ENCODE measurements at places on chromosomes 2 and 18.
A peak's percentile ranks its signal among the peaks of the same experiment; 100 is the strongest.

DNA sequence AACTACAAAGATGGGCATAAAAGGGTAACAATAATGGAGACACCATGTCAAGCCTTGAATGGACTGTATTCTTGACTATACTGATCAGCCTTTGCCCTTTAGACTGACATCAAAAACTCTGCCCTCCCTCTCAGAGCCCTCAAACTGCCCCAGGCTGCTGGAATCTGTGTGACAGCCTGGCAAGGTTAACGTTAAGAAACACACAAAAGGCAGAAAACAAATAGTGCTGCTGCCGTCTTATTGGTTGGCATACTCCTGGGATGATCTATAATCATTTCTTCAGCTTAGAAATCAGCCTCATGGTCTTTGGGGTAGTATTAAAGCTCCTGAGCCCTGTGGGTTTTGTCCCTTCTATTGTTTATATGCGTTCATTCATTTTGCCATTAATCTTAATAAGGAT is 338.0 kb downstream of the DCC start:
- DNase-seq: no peak

- peak; percentile 27 for DNase-seq
These were observed 59.0 kb downstream of the MOGAT1 start for GRCh38 chr2:222730366-222730999.

DNA sequence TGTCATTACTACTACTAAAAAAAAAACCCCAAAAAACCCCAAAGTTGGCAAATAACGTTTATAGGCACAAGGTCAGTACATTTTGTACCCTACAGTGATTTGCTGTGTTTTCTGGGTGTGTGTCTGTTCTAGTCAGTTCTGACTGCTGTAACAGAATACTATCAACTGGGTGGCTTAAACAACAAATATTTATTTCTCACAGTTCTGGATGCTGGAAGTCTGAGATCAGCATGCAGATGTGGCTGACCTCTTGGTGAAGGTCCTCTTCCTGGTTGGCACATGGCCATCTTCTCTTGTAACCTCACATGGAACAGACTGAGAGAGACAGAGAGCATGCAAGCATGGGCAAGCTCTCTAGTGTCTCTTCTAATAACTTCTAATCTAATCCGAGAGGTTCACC is 103.1 kb downstream of the CERS6 start:
- no peak for DNase-seq

- DNase-seq: no peak
These were observed 17.7 kb downstream of the MRO start for GRCh38 chr18:50802141-50802540.

GRCh38 chr2:127358044-127358443 is 29.7 kb downstream of the MAP3K2 start:
- DNase-seq: no peak

DNA sequence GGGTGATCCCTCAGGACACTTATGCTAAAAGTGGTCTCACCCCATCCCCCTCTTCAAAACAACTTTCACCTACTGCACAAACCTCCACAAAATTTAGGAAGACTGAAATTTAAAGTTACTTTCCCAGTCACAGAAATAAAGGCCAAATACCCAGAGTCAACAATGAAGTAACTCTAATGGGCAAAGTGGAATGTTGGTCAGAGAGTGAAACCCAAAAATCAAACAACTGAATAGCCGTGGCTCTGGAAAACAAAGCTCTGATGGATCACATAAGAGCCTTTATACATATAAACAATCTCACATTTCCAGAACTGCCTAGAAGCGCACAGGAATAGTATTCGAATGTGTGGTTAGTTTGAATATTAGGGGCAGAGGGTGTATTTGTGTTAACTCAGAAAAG is 4.7 kb downstream of the ACVR1 start:
- DNase-seq: no peak

DNA sequence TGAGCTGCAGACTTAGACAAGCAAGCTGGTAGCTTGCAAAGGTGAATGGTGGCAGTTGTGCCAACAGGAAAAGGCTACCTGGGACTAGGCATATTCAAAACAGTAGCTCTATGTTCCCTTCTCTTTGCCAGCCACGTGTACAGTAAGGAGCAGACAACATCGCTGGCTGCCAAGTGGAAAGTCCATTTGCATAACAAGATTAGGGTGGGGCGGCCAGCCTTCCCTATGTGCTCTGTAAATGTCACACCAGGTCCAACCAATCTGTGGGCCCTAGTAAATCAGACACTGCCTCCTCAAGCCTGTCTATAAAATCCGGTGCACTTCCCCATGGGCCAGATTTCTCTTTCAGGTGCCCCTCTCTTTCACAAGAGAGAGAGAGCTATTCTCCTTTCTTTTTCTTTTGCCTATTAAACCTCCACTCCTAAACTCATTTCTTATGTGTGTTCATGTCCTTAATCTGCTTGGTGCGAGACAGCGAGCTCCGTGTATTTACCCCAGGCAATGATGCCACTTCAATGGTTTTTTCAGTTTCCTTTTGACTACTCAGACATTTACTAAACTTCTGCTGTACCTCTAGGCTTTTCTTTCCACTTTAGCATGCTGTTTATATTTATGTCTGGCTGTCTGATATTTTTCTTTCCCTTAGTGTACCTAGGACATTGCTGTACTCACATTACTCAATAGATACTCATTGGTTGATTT is 297.4 kb upstream of the GCFC2 start:
- no peak for DNase-seq

DNA sequence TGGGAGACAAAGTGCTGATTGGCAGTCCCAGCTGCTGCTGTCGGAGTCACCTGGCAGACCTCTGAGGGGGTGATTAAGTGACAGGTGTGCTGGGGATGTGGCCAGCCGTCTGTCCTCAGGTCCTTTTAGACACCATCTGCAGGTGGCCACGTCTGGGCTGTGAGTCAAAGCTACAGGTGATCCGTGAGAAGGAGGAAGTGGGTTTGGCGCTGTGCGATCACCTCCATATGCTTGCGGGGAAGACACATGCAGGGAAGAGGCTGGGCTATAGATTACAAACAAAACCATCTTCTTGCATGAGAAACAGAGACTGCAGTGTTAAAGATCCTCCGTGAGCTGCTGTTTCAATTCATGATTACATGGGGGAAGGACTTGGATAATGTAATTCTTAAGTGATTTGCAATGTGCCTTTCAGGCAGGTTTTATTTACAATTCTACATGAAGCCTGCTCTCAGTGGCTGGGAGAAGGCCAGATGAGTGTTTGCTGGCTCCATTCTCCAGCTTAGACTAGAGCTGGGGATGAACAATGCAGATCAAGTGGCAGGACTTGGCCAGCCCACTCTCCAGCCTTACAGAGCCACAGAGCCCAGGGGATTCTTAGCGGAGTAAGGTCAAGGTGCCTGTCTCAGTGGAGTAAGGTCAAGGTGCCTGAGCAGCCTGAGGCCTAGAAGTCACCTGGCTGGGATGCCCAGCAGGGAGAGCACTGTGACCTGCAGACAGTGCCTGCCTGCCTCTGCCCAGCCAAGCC is 87.8 kb downstream of the LYPD1 start:
- no peak for DNase-seq

- no peak for DNase-seq
These were observed 10.8 kb upstream of the ATL2 start for GRCh38 chr2:38387887-38388286.

DNA sequence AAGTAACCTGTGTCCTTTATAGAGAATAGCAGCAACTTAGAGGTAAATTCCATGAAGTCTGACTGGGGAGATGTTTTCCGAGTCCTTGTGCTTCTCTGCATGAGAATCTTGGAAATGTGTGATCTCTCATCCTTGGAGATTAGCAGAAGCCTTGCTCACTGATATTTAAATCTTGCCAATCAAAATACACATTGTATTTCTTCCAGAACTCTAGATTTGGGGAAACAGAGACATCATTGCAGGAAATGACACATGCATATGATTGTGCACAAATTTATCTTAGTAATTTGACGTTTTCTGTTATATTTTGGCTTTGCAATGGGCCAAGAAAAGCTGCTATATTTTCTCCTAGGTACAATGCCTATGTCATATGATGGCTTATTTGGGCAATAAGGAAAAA is 182.6 kb downstream of the ZNF804A start:
- no peak for DNase-seq

DNA sequence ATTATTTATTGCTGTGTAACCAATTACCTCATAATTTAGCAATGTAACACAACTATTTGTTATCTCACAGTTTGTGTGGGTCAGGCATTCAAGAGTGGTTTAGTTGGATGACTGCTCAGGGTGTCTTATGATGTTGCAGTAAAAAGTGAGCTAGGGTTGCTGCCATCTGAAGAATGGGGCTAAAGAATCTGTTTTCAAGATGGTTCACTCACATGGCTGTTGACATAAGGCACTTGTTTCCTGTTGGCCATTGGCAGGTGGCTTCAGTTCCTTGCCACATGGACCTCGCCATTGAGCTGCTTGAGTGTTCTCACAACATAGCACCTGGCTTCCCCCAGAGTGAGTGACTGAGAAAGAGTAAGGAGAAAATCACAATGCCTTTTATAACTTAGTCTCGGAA is 123.2 kb downstream of the TMEM17 start:
- DNase-seq: no peak

GRCh38 chr18:61274416-61274960 is 58.7 kb upstream of the CDH20 start:
- DNase-seq: no peak

- no peak for DNase-seq
These were observed 152.2 kb upstream of the CRIM1 start for GRCh38 chr2:36203366-36203765.

- DNase-seq: no peak
These were observed 93.9 kb downstream of the EVA1A start for GRCh38 chr2:75466708-75467311.

GRCh38 chr2:106160786-106161261 is 33.3 kb downstream of the UXS1 start:
- DNase-seq: peak; percentile 73

DNA sequence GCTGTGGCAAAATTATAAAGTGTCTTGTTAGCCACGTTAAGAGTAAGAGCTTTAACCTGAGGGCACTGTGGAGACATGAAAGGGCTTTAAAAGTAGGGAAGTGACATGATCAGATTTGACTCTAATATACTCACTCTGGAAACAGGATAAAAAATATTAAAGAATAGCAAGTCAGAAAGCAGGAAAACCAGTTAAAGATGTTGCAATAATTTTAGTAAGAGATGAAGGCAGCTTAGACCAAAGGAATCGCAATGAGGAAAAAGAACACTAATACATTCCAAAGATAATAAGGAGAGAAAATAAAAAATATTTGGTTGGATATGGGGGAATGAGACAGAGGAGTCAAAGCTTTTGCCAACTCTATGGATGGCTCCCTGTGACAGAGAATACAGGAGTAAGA is 183.8 kb downstream of the DYM start:
- no peak for DNase-seq

DNA sequence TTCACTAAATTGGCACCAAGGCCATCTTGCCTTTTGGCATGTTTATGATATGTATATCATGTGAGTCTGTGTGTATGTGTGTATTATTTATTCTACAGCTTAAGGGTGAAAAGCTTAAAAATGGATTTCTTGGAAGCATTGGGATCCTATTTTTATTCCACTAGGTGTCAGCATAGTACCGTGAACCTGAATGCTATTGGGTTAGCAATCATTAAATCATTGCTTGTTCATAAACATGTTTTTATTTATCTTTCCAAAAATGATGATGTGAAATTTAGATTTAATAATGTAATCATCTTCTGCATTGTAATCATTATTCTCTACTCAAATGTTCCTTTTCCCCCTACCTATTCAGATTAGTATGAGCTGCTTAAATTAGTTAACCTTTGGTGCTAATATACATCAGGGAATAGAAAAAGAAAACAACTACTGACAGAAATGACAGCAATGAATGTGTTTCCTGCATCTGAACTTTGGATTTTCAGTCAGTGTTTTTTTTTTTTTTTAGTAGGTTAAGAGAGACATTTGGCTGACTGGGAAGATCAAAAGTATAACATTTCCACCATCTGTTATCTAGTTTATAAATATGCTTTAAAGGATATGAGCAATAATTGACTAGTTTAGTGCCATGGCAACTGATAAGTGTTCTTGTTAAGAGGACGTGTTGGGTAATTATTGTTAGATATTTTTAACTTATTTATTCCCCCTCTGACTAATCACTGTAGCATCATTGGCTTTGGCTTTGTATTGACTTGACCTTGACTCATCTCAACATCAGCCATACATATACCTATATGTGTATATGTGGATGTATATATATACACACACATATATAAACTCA is 14.1 kb upstream of the ZSWIM2 start:
- DNase-seq: no peak

- DNase-seq: no peak
These were observed 442.6 kb upstream of the LRATD1 start for GRCh38 chr2:14189929-14190328.

DNA sequence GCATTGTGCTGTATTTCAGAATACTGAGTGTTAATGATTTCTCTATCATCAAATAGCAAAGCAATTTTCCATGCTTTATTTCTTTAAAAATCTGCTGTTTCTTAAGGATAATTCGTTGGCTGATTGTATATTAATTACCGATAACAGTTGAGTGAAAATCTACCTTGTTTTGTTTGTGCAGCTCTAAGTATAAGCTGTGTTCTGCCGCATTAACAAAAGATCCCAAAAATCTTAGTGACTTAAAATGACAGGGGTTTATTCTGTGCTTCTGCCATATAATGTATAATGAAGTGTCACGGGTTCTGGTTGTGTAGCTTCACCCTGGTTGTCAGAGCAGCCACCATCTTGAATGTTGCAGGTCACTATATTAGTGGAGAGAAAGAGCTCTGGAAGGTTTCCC is 196.1 kb downstream of the ACTR3 start:
- no peak for DNase-seq

DNA sequence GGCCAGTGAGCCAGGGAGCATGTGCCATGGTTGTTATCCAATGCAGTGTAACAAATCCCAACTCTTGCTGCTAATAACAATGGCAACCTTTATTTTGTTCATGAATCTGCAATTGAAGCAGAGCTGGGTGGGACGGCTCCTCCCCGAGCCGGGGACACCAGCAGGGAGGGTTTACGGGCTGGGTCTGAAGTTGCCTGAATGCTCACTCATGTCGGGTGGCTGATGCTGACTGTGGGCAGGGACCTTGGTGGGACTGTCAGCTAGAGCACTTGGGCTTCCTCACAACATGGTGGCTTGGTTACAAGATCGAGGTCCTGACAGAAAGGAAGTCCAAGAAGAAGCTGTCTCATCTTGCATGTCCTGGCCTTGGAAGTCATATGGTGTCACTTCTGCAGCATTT is 264.5 kb downstream of the NDUFA10 start:
- DNase-seq: no peak

DNA sequence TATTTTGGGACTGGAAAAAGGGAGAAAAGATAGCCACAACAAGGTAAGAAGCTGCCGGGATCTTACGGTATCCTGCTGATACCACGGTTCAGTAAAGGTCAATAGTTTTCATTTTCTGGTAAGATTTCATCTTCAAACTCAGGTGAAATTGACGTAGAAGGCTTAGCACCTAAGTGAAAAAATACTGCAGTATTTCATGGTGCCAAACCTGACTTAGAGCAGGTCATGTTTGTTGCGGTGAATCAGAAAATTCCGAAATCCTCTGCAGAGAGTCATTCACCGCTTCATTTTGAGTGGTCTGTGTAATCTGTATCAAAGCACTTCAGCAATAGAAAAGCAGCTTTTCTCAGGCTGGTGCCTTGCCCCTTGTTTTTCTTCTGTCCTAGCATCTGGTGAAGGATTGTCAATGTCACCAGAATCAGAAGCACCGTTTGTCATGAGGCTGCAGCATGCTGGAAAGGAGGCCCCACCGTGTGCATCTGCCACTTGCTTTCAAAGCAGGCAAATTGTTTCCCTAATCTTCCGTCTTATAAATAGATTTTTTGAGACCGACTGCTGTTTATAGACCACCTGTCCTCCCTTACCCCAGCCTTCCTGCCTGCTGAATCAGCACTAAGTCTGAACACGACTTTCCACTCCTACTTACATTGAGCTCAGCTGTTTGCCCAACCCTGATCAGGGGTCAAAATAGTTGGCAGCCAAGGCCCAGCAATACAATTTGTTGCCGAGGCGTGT is 156.3 kb downstream of the EML6 start:
- DNase-seq: no peak
